ENCODE measurements at places on chromosomes 11 and 22. TPM values are rescaled to one million over a fixed set of nuclear protein-coding genes. Genes with fewer than 3 reads are reported as not detected.

The PKNOX2 gene
- total RNA-seq = 1.8 TPM

The GNB1L gene
- total RNA-seq = 5.3 TPM

The MS4A2 gene
- total RNA-seq = not detected

The TNNI2 gene
- total RNA-seq = not detected

The TTLL1 gene
- total RNA-seq = 13.5 TPM

The SYVN1 gene
- total RNA-seq = 25.2 TPM

The TEX54 gene
- total RNA-seq = not detected

The SEC14L6 gene
- total RNA-seq = 0.23 TPM

The SORL1 gene
- 27.6 TPM for total RNA-seq

The SAA2 gene
- total RNA-seq = 0.30 TPM

The ELFN2 gene
- total RNA-seq = 0.59 TPM

The LTO1 gene
- total RNA-seq = 30.5 TPM

The ATG2A gene
- 14.9 TPM for total RNA-seq

The VSIG10L2 gene
- not detected for total RNA-seq

The CABP4 gene
- not detected for total RNA-seq

The SERPIND1 gene
- total RNA-seq = not detected

The WDR74 gene
- 36.8 TPM for total RNA-seq

The OVCH2 gene
- total RNA-seq = not detected

The MRGPRX4 gene
- total RNA-seq = not detected

The GRM5 gene
- 0.05 TPM for total RNA-seq

The SHISAL1 gene
- 3.9 TPM for total RNA-seq

The TMA7B gene
- not detected for total RNA-seq

The IL17REL gene
- total RNA-seq = 0.09 TPM

The TPCN2 gene
- total RNA-seq = 8.0 TPM

The TBX1 gene
- total RNA-seq = not detected

The OR5B21 gene
- total RNA-seq = not detected

The PVALB gene
- total RNA-seq = not detected

The IGSF22 gene
- total RNA-seq = not detected

The POLDIP3 gene
- total RNA-seq = 17.8 TPM

The FOLH1 gene
- total RNA-seq = not detected

The UBQLN3 gene
- not detected for total RNA-seq

The VPREB1 gene
- total RNA-seq = not detected

The QSER1 gene
- 35.5 TPM for total RNA-seq

The OR2AG1 gene
- not detected for total RNA-seq

The RAB38 gene
- 2.9 TPM for total RNA-seq

The HBB gene
- total RNA-seq = not detected

The PRODH gene
- not detected for total RNA-seq

The DLG2 gene
- 2.1 TPM for total RNA-seq

The TESMIN gene
- total RNA-seq = 0.30 TPM

The SNX19 gene
- total RNA-seq = 103 TPM

The EFCAB6 gene
- 1.5 TPM for total RNA-seq

The POU2AF2 gene
- total RNA-seq = not detected

The CD3E gene
- not detected for total RNA-seq

The FLRT1 gene
- total RNA-seq = 0.09 TPM

The MGAT3 gene
- total RNA-seq = under 0.01 TPM

The MIF gene
- 272 TPM for total RNA-seq

The LMNTD2 gene
- 0.60 TPM for total RNA-seq

The ARHGAP32 gene
- 27.3 TPM for total RNA-seq

The DGKZ gene
- 25.8 TPM for total RNA-seq

The INPP5J gene
- 0.74 TPM for total RNA-seq

The SHISA8 gene
- total RNA-seq = not detected

The MS4A3 gene
- total RNA-seq = not detected

The RAB36 gene
- total RNA-seq = 3.7 TPM

The HOATZ gene
- total RNA-seq = not detected

Data from smooth muscle cell of the umbilical artery (primary cell).